ENCODE measurements at places on chromosomes 2 and 18.

- no peak for DNase-seq
Measured at GRCh38 chr2:188664416-188664815, 309.8 kb upstream of the COL3A1 start.

- DNase-seq, result peak; percentile 86
Measured at GRCh38 chr2:26770986-26771586, 7.0 kb downstream of the SLC35F6 start.

DNA sequence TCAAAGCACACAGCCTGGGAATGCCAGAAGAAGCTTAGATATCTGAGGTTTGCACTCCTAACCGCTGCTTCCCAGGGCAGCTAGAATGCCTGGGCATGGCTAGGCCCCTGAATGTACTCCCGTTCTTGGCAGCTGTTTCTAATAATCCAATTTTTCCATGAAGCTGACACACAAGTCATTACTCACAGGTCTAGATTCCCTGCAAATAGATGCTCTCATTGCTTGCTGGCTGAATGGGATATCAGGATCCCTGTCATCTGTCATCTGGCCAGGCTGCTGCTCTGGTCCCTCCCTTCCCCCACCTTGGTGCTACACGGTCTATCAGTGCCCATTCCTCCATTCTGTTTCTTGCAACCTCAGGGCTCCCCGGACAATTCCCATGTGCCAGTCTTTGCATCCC, 40.7 kb upstream of the TEX51 start:
- DNase-seq, result no peak

- DNase-seq, result no peak
Measured at GRCh38 chr2:19377717-19378116, 19.3 kb upstream of the OSR1 start.

- no peak for DNase-seq
Measured at GRCh38 chr2:233178994-233179847, 72.3 kb upstream of the ATG16L1 start.

DNA sequence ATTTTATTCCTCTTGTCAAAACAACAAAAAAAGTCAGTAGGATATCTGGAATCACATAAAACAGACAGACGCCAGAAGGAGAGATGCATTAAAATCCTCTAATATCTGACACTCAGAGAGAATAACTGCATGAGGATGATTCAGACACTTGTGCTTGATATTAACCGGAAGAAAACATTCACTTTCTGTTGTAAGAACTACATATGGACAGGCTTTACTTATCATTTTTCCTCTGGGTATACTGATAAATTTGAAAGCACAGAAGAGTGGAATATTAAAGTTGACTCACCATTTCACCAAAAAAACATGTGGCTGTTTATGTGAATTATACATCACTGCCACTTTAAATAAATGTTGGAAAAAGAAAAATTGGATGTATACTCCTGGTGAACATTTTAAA, 589.1 kb upstream of the CDH2 start:
- DNase-seq, result no peak

GRCh38 chr2:188631037-188631809, 339.5 kb downstream of the GULP1 start:
- DNase-seq, result no peak

- DNase-seq, result no peak
Measured at GRCh38 chr2:59171019-59171418, 929.9 kb upstream of the FANCL start.

- no peak for DNase-seq
Measured at GRCh38 chr2:213220967-213221603, 63.2 kb upstream of the SPAG16 start.
